ENCODE measurements at places on chromosomes 3 and 15.

GRCh38 chr15:60844511-60845174 lies 365.7 kb upstream of the ICE2 start:
- DNase-seq: no peak
- H3K4me1 ChIP-seq: peaks cover 6% of the 10 kb centered on the region
- H3K27ac ChIP-seq: no peak overlapping the region
- H3K27me3 ChIP-seq: peaks cover 3% of the 10 kb centered on the region
- H3K36me3 ChIP-seq: peaks cover 2% of the 10 kb centered on the region

DNA sequence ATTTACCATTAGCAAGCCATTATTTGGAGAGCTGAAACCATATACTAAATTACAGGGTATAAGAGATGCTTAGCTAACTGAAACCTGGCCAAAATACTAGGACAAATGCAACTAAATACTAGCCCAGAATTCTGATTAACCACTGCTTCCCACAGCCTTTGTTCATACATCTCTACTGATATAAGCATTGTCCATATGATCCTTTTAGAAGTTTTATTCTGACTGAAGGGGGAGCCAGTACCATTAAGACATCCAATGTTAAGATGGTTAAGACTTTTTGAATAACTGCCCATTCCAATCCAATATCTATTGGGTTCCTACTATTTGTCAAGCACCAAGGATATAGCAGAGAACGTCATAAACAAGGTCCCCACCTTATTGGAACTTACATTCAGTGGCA lies 421.3 kb downstream of the FOXP1 start:
- no peak overlapping the region for H3K27ac ChIP-seq
- H3K36me3 ChIP-seq: peaks cover 30% of the 10 kb centered on the region
- H3K27me3 ChIP-seq: no peaks in the 10 kb centered on the region
- H3K4me3 ChIP-seq: no peak overlapping the region

- H3K4me3 ChIP-seq: no peak overlapping the region
- H3K36me3 ChIP-seq: no peaks in the 10 kb centered on the region
- no peak overlapping the region for H3K27ac ChIP-seq
- H3K27me3 ChIP-seq: no peaks in the 10 kb centered on the region
- DNase-seq: no peak
Measured at GRCh38 chr3:64053581-64053980, 30.3 kb upstream of the PSMD6 start.

GRCh38 chr15:80722811-80723210 lies 27.7 kb downstream of the ABHD17C start:
- H3K4me3 ChIP-seq: no peak overlapping the region
- no peak for DNase-seq
- peaks cover 11% of the 10 kb centered on the region for H3K4me1 ChIP-seq
- no peaks in the 10 kb centered on the region for H3K27me3 ChIP-seq
- peaks cover 15% of the 10 kb centered on the region for H3K36me3 ChIP-seq

GRCh38 chr3:149653564-149653963 lies 4.3 kb downstream of the WWTR1 start:
- DNase-seq: no peak
- H3K4me1 ChIP-seq: peaks cover 61% of the 10 kb centered on the region
- H3K4me3 ChIP-seq: peak overlapping the region; percentile 29

DNA sequence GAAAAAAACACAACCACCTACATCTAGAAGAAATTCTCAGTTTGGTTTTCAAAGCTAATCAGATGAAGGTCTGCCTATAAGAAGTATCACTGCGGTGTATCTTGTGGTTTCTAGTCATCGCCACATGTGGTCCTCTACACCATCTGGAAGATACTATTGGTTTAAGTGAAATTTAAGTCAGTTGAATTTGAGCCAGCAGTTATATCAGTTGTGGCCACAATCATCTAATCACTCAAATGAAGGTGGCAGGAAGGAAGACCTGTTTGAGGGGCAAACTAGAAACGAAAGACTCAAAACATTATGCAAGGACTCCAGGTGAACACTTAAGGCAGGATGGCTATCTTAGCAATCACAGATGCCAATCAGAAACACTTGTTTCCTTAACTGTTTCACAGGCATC lies 48.7 kb downstream of the ETV5 start:
- no peaks in the 10 kb centered on the region for H3K27me3 ChIP-seq
- H3K27ac ChIP-seq: no peak overlapping the region
- H3K4me1 ChIP-seq: no peaks in the 10 kb centered on the region
- peaks cover 54% of the 10 kb centered on the region for H3K36me3 ChIP-seq

DNA sequence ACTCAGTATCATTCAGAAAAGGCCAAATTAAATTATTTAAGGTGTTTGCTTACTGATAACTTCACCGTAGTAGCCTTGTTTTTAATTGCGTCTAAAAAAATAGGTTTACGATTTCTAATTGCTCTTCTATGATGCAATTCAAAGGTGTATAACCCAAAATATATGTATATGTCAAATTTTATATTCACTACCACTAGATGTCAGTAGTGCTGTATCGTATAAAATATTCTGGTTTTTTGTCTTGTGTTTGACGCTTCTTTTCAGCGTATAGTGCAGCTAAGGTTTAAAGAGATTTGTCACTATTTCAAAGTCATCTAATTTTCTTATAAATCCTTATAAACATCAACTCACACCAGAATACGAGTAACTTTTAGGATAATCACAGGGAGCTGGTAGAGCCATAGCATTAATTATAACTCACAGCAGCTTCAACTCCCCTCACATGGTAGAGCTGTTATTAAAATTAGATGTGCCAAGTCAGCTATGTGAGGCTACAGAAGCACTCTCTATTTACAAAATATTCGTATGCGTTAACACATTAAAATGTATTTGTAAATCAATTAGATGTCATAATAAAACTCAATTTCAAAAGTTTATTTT lies 3.5 kb downstream of the PFN2 start:
- peak overlapping the region; percentile 76 for H3K27ac ChIP-seq

- no peak for DNase-seq
- no peaks in the 10 kb centered on the region for H3K36me3 ChIP-seq
- peaks cover 22% of the 10 kb centered on the region for H3K4me1 ChIP-seq
- H3K4me3 ChIP-seq: no peak overlapping the region
- no peak overlapping the region for H3K27ac ChIP-seq
- H3K27me3 ChIP-seq: no peaks in the 10 kb centered on the region
Measured at GRCh38 chr15:35630532-35630931, 84.6 kb upstream of the DPH6 start.

DNA sequence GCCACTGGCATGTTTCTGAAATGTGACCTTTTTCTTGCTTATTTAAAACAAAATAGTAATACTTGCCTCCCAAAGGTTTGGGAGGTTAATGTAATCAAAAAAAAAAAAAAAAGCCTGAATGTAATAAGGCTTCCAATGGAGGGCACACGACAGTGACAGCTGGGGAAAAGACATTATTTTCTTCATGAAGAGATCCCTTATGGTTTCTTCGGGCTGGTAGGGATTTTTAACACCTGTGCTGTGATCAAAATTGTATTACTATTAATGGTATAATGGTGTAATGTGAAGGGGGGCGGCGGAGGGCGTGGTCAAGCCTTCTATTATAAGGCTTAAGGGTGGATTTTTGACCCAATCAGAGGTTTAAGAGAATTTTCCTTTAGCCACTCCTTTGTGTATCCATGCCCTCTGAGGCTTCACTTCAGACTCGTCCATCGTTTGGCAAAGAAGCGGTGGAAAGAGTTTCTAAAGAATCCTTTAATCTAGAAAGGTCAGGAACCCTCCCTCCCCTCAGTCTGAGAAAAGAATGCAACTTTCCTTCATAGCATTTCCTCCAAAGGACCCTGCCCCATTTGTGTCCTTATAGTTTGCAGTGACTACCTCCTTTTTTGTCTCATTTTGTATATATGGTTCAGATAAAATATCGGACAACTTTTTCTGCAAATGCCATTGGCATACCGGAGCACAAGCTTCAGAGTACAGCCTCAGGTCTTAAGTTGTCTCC lies 89.5 kb upstream of the CHD2 start:
- H3K4me3 ChIP-seq: peak overlapping the region; percentile 82
- H3K36me3 ChIP-seq: no peaks in the 10 kb centered on the region
- H3K27me3 ChIP-seq: no peaks in the 10 kb centered on the region
- no peak for DNase-seq

DNA sequence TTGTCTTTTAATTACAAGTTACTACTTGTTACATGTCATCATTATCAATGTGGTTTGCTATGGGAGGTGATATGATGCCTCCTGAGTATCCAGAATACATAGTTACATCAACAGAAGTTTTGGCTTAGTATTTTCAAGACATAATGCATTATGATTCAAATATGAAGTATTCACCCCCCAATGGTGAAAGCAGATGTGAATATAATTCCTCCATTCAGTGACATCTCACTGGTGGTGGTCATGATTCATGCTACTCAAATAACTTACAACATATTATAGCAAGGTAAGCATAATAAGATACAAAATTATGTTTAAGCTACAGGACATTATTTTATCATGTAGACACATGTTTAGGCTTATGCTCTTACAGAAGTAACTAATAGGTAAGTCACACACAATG lies 34.9 kb upstream of the TTBK2 start:
- DNase-seq: no peak
- peaks cover 7% of the 10 kb centered on the region for H3K4me1 ChIP-seq
- peaks cover 74% of the 10 kb centered on the region for H3K36me3 ChIP-seq
- H3K27me3 ChIP-seq: no peaks in the 10 kb centered on the region
- H3K4me3 ChIP-seq: no peak overlapping the region

All from osteocyte (in vitro differentiated cells).